ENCODE measurements at places on chromosomes 1 and 21.

- no peak for DNase-seq
Measured at GRCh38 chr1:207054491-207054890, 1.4 kb downstream of the PFKFB2 start.

DNA sequence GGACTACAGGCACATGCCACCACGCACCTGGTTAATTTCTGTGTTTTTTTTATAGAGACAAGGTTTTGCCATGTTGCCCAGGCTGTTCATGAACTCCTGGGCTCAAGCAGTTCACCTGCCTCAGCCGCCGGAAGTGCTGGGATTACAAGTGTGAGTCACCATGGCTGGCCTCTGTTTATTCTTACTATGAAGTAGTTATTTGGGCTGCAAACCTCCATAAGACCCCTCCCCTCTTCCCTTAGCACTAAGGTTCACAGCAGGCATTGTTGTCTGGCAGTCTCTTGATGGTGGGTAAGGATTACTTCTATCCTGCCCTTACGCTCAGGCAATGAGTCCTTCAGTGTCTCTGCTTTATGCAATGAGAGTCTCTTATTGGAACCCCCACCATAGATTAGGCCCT, 51.8 kb downstream of the ANGPTL1 start:
- DNase-seq, result no peak

- DNase-seq, result no peak
Measured at GRCh38 chr1:36988741-36989193, 45.5 kb downstream of the GRIK3 start.

DNA sequence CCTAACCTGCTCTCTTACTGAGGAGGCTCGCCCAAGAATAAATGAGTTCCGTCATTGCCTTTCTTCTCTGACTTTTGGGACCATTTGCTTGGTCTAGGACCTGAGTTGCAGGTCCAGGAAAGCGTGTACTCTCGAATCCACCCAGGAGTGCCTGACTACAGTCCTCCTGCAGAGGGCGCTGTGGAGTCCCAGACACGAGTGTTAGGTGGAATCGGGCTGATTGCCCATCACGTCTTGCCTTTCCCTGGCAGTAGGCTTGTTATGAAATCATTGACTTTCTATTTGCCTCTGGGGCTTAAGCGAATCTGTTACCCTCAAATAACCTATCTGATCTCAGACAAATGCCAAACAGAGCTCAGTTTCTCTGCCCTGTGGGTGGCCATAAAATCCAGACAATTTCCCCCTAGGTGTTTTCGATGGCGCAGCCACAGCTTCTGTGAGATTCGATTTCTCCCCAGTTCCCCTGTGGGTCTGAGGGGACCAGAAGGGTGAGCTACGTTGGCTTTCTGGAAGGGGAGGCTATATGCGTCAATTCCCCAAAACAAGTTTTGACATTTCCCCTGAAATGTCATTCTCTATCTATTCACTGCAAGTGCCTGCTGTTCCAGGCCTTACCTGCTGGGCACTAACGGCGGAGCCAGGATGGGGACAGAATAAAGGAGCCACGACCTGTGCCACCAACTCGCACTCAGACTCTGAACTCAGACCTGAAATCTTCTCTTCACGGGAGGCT, at the start of gene IL20:
Gene IL20, plus strand, starts transcription at position 685 of the 733 bp plus-strand sequence. CDS start 230 bp downstream, outside the sequence.
- peak; percentile 72 for DNase-seq

GRCh38 chr1:156928043-156928602, 7.7 kb downstream of the LRRC71 start:
- DNase-seq, result no peak

GRCh38 chr1:59898927-59899326, 27.6 kb downstream of the CYP2J2 start:
- DNase-seq, result no peak

- DNase-seq, result no peak
Measured at GRCh38 chr1:204714194-204714860, 28.8 kb upstream of the LRRN2 start.

- DNase-seq, result no peak
Measured at GRCh38 chr1:109910963-109911798, 532 bp downstream of the CSF1 start.

DNA sequence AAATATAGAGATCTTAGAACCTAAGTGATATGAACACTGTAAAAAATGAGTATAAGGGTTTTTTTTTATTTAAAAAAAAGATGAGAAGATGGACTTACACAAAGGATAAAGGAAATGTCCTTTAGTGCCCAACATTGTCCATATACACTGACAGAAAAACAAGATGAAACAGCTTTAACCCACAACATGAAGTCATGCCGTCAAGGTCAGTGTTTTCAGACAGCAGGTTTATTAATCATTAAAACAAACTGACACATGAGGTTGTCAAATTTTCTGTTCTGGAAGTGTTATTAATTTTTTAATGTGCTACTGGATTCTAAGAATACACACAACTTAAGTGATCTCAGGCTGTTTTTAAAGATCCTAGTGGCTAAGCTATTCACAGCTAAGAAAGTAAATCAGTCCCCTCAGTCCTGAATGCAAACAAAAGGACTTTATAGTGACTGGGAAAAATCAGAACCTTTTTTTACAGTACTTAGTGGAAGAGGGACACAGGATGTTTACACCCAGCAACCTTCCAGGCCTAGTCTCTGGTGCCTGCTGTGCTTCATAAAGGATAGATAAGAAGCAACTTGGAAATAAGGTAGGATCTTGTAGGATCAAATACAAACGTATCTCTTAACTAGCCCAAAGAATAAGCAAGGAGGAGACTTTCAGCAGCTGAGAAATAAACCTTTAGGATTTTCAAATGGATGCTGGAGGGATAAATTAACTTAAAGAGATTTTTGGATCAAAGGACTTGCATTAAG, 21.9 kb upstream of the PKN2 start:
- no peak for DNase-seq

DNA sequence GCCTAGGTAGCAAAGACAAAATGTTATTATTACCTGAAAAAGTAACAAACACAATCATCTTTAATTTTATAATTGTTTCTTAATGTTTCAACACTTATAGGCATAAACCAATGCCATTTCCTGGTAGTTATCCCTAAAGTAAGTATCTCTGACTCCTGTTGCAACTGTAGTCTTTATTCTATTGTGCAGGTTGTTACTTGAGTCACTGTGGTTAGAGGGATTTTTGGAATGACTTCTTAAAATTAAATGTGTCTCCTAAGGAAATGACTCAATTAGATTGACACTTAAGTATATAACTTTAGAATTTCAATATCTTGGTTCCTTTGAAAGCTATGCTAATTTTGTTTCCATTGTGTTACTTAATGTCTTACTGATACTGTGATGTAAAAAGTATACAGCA, 143.9 kb downstream of the PHTF1 start:
- no peak for DNase-seq

DNA sequence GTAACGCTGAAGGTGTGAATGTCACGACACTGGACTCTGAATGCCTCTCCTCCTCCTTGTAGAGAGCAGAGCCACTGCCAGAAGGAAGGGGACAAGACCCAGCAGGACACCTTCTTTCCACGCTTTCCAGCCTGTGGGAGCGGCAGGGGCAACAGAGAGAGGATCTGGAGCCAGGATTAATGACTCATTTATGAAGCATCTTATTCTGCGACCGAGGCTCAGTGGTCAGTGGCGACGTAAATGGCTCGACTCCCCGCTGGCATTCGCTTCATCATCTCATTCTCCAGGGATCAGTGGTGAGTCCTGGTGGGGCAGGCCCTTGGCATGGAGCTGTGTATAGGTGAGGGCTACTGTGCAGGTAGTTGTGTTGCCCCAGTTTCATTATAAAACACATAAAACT, 4.6 kb downstream of the SLC37A1 start:
- no peak for DNase-seq

GRCh38 chr1:203649551-203649998, 22.9 kb downstream of the ATP2B4 start:
- DNase-seq, result no peak

- DNase-seq, result no peak
Measured at GRCh38 chr1:8201331-8201861, 116.5 kb upstream of the SLC45A1 start.

DNA sequence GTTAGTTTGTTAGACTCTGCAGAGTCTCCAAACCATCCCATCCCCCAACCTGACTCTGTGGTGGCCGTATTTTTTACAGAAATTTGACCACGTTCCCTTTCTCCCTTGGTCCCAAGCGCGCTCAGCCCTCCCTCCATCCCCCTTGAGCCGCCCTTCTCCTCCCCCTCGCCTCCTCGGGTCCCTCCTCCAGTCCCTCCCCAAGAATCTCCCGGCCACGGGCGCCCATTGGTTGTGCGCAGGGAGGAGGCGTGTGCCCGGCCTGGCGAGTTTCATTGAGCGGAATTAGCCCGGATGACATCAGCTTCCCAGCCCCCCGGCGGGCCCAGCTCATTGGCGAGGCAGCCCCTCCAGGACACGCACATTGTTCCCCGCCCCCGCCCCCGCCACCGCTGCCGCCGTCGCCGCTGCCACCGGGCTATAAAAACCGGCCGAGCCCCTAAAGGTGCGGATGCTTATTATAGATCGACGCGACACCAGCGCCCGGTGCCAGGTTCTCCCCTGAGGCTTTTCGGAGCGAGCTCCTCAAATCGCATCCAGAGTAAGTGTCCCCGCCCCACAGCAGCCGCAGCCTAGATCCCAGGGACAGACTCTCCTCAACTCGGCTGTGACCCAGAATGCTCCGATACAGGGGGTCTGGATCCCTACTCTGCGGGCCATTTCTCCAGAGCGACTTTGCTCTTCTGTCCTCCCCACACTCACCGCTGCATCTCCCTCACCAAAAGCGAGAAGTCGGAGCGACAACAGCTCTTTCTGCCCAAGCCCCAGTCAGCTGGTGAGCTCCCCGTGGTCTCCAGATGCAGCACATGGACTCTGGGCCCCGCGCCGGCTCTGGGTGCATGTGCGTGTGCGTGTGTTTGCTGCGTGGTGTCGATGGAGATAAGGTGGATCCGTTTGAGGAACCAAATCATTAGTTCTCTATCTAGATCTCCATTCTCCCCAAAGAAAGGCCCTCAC, at the start of gene OLIG2:
Gene OLIG2, plus strand, starts transcription at position 447 of the 954 bp plus-strand sequence. CDS start 928 bp downstream, outside the sequence.
- DNase-seq, result no peak

DNA sequence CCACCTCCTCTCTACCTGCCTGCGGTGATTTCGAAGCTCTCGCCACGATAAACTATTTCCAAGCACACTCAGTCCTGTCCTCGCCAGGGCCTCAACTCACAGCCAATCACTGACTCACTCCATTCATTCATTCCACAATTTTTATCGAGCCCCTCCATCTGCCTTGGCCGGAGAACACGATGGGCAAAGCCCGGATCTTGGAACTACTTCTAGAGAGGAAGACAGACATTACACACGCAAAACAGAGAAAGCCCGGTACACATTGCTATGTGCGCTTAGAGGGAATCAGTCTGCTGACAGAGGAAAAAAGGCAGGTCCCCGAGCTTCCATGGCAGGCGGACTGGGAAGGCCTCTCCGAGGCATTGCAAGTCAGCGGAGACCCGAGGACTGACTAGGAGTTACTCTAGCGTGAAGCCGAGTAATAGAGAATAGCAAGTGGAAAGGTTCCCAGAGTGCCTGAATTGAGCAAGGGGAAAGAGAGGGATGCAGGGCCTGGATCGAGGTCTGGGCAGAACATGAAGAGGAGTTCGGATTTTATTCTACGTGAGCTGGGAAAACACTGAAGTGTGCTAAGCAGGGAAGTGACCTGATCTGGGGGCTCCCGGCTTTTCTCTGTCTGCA, 54.2 kb upstream of the DNAJC6 start:
- DNase-seq, result no peak

- DNase-seq, result peak; percentile 56
Measured at GRCh38 chr1:10692401-10693021, 103.9 kb downstream of the CASZ1 start.

GRCh38 chr21:14591377-14591776, 45.3 kb upstream of the SAMSN1 start:
- no peak for DNase-seq

DNA sequence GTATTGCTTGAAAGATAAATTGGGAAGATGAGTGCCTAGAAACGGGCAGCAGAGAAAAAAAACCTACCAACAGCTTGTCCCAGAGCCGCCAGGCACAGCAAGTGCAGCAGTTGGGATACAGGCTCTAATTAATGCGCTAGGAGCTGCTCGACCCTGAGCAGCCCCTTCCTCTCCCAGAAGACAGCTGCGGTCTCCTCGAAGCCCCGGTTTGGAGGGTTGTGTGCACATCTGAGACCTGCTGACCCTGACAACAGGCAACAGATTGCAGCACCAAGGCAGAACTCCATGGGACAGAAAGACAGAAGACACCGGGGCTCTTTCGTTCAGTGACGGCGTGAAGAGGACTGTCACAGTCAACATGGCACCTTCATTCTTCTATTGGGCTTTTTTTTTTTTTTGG, 101.4 kb downstream of the TSEN15 start:
- DNase-seq, result no peak

GRCh38 chr1:119435052-119435451, 20.1 kb downstream of the HSD3B2 start:
- no peak for DNase-seq

GRCh38 chr1:175906370-175906769, 163.0 kb upstream of the TNR start:
- no peak for DNase-seq

DNA sequence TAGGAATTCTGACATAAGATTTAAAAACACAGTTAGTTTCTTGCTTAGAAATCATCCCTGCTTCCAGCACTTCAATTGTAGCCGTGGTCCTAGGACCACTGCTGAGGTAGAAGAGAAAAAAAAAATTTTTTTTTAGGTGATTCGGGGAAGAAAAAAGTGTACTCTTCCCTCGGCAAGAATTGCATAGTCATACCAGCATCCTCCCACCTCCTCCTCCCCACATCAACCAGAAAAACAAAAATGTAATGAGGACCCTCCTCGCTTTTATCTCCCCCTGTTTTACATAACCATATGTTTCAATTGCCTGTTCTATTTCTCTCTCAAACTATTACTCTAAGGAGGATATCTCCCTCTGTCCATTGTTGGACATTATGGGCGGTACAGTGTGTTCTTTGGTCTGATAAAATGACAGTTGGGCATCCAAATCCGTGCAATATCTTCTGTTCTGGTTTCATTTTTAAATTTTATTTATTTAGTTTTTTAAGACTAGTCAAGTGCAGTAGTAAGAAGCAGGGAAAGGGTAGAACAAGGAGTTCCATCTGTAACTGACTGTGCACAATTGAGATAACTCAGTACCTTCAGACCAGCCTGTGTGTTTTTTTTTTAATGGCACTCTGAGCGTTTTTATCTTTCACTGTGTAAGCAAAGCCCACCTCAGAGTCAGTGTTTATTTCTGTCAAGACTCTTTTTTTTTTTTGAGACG, 10.4 kb upstream of the MFSD2A start:
- no peak for DNase-seq

DNA sequence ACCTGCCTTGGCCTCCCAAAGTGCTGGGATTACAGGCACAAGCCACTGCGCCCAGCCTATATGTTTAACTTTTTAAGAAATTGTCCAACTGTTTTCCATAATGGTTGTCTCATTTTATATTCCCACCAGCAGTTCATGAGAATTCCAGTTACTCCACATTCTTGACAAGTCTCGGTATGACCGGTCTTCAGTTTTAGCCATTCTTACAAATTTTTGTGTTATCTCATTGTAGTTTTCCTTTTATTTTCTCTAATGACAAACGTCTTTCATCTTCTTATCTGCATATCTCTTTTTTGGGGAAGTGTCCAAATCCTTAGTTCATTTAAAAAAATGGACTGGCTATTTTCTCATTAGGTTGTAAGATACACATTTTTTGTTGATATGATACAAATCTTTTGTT, 132.5 kb downstream of the HS2ST1 start:
- DNase-seq, result no peak

Data from activated CD8-positive, alpha-beta memory T cell treated with anti-CD3 and anti-CD28 coated beads for 4 hours (primary cell).